ENCODE measurements at places on chromosomes 16 and 17. TPM values are rescaled to one million over a fixed set of nuclear protein-coding genes. Genes with fewer than 3 reads are reported as not detected.

DNA sequence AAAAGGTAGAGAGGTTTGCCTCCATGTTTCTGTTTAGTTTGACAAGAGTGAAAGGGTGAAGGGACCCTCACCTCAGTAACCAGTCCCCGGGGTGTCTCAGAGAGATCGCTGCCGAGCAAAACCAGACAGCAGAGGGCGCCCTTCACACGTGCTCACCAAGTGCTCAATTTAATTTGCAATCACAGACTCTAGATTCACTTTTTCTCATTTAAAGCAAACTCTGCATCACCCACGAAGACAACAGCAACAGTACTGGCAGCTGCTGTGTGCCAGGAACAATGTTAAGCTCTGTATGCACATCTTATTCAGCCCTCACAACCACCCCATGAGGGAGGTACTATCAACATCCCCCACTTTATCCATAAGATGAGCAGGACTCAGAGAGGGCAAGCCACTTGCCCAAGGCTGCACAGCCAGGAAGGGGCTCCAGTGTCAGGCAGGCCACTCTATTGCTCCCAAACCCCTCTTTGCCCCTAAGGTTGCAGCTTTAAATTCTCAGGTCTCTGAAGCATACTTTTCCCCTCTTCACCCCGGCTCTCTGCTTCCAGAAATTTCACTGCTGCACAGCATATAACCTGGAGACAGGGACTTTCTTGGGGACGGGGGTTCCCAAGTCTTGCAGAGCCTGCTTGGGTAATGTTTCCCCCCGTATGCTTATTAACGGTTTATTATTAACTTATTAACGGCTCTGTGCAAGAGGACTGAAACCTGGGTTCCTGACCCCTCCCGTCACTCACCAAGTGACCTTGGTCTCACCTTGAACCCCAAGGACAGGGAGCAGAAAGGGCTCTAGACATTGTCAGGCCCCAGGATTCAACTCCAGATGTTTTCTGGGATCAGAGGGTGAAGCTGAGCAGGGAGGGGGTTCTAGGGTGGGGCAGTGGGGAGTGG, 70.9 kb downstream of the CNGB1 start:
- H3K4me1 ChIP-seq, result no peaks in the 10 kb centered on the region
- H3K4me3 ChIP-seq, result no peak overlapping the region
- no peaks in the 10 kb centered on the region for H3K36me3 ChIP-seq
- DNase-seq, result peak; percentile 88

Gene OTOP2
- total RNA-seq, result 8.8 TPM

DNA sequence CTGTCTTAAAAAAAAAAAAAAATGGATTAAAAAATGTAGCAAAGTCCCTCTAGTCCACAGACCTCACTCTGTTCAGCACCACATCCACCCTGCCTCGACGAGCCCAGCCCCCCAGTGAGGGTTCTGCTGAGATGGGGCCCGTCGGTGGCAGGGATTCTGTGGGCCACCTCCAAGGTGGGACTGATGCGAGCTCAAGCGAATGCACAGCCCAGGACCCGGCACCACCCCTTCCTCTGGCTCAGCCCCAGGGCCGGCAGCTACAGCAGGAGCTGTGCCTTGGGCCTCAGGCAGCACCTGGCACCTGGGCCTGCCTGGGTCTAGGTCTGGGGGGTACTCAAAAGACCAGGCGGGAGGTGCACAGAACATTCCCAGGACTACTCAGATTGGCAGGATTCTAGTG, 59.5 kb downstream of the ZNF778 start:
- DNase-seq, result no peak
- H3K4me1 ChIP-seq, result no peaks in the 10 kb centered on the region
- no peaks in the 10 kb centered on the region for H3K27me3 ChIP-seq
- no peak overlapping the region for H3K27ac ChIP-seq
- peaks cover 93% of the 10 kb centered on the region for H3K36me3 ChIP-seq
- no peak overlapping the region for H3K4me3 ChIP-seq

Gene NGFR
- 1.5 TPM for total RNA-seq

GRCh38 chr16:80041410-80041809, 440.9 kb upstream of the MAF start:
- no peak overlapping the region for H3K4me3 ChIP-seq
- H3K27me3 ChIP-seq, result no peaks in the 10 kb centered on the region
- DNase-seq, result no peak

DNA sequence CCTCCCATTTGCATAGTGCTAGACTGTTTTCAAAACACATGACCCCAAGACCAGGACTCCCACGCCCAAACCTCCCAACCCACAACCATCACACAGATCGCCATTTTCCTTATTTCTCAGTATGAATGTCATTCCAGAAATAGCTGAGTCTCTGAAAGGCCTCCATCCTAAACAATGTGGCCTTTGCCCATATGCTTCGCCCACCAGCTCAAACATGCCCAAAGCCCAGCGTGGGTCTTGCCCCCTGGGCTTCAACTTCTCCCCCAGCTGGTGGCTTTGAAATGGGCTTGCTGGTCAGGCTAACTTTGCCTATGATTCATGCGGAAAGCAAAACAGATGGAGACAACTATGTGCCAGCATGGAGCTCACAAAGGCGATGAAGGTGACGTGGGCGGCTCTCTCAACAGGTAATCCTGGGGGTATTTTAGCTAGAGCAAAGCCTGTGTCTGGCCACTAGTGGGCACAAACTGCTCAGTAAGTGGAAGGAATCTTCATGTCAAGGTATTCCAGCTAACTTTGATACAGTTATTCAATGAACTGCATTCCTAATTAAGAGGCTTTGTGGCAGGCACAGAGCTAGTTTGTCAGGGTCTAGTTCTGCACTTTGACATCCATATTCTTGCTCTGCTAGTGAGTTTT, 17.1 kb downstream of the PMP22 start:
- H3K27ac ChIP-seq, result no peak overlapping the region
- no peaks in the 10 kb centered on the region for H3K36me3 ChIP-seq
- DNase-seq, result no peak
- H3K4me3 ChIP-seq, result no peak overlapping the region
- no peaks in the 10 kb centered on the region for H3K27me3 ChIP-seq

- peaks cover 36% of the 10 kb centered on the region for H3K36me3 ChIP-seq
- H3K27me3 ChIP-seq, result no peaks in the 10 kb centered on the region
- H3K4me3 ChIP-seq, result no peak overlapping the region
- no peak overlapping the region for H3K27ac ChIP-seq
Measured at GRCh38 chr17:68047153-68047846, 11.8 kb downstream of the KPNA2 start.

Gene TTYH2
- total RNA-seq, result 24.8 TPM

GRCh38 chr16:27164352-27164751, 39.0 kb upstream of the KDM8 start:
- no peak overlapping the region for H3K27ac ChIP-seq
- DNase-seq, result no peak
- no peaks in the 10 kb centered on the region for H3K4me1 ChIP-seq
- no peaks in the 10 kb centered on the region for H3K27me3 ChIP-seq

DNA sequence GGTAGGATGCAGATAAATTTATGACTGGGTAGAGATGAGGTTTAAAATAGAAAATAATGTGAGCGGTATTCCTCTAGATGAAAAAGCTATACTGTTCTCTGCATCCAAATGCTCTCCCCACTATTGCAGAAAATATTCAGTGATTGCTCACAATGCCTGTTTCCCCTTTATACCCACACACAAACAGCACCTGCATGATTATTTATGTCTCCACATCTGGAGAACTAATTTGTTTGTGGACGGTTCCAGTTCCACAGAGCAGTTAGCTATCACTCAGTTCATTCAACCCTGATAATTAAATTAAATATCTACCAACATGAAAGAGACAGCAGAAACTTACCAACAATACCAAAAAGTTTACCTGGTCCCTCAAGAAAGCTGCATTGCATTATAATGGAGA, 800.0 kb downstream of the CDH11 start:
- no peak overlapping the region for H3K4me3 ChIP-seq
- DNase-seq, result no peak
- H3K4me1 ChIP-seq, result no peaks in the 10 kb centered on the region
- no peaks in the 10 kb centered on the region for H3K27me3 ChIP-seq

- H3K4me1 ChIP-seq, result peaks cover 3% of the 10 kb centered on the region
- peak; percentile 92 for DNase-seq
- H3K36me3 ChIP-seq, result no peaks in the 10 kb centered on the region
- H3K27me3 ChIP-seq, result no peaks in the 10 kb centered on the region
- H3K4me3 ChIP-seq, result no peak overlapping the region
Measured at GRCh38 chr17:7889166-7889955, 772 bp downstream of the CHD3 start.

- H3K36me3 ChIP-seq, result no peaks in the 10 kb centered on the region
- H3K27me3 ChIP-seq, result no peaks in the 10 kb centered on the region
- no peak overlapping the region for H3K27ac ChIP-seq
Measured at GRCh38 chr16:19771796-19772195, 53.7 kb downstream of the IQCK start.

GRCh38 chr16:11023262-11024039, 79.1 kb downstream of the CLEC16A start:
- no peak overlapping the region for H3K27ac ChIP-seq
- no peak overlapping the region for H3K4me3 ChIP-seq
- no peak for DNase-seq
- H3K27me3 ChIP-seq, result no peaks in the 10 kb centered on the region
- H3K36me3 ChIP-seq, result peaks cover 60% of the 10 kb centered on the region

DNA sequence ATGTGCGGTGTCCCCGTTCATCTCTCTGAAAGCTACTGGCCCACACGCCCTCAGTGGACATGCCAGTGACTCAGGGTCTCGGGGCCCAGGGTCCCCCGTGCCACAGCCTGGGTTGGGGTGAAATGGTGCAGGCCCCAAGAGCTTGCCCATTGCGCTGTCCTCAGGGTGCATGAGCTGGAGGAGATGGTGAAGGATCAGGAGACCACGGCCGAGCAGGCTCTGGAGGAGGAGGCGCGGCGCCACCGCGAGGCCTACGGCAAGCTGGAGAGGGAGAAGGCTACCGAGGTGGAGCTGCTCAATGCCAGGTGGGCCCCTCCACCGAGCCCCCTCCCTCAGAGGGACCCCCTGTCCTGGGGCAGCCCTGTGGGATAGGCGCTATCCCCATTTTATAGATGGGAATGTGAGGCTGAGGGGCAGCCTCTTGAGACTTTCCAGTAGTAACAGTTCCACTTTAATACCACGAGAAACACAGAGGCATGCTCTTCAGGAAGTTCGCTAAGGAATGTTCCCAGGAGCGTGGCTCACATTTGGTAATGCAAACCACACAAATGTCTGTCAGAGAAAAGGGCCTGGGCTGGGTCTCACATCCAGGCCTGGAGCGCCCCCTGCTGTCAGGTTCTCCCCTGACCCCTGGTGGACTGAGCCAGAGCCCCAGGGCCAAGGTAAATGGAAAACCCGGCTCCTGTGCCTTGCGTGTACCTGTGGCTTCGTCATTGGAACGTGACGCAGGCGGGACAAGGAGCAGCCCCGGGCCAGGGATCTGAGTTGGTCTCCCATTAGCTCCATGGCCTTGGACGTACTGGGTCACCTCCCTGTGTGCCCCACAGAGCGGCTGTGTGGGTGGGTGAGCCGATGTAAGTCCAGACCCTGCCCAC, 133.7 kb downstream of the RAB11FIP4 start:
- no peak overlapping the region for H3K27ac ChIP-seq
- peaks cover 3% of the 10 kb centered on the region for H3K4me1 ChIP-seq
- peak; percentile 90 for DNase-seq
- H3K4me3 ChIP-seq, result no peak overlapping the region
- no peaks in the 10 kb centered on the region for H3K27me3 ChIP-seq

Measured in Peyer's patch (tissue), 4 donors.